Activated CD4-positive, alpha-beta T cell treated with anti-CD3 and anti-CD28 coated beads for 36 hours (primary cell): ENCODE measurements at places on chromosomes 1 and 21.
A peak's percentile ranks its signal among the peaks of the same experiment; 100 is the strongest.

- peak; percentile 77 for DNase-seq
Observed at GRCh38 chr21:45768011-45768739, 124.7 kb downstream of the PCBP3 start.

GRCh38 chr1:113170519-113170918 is 97.5 kb downstream of the LRIG2 start:
- DNase-seq, result no peak

- DNase-seq, result peak; percentile 90
Observed at GRCh38 chr1:33180911-33181890, 642 bp downstream of the TRIM62 start.

- peak; percentile 19 for DNase-seq
Observed at GRCh38 chr1:2391931-2392509, 379 bp downstream of the RER1 start.

DNA sequence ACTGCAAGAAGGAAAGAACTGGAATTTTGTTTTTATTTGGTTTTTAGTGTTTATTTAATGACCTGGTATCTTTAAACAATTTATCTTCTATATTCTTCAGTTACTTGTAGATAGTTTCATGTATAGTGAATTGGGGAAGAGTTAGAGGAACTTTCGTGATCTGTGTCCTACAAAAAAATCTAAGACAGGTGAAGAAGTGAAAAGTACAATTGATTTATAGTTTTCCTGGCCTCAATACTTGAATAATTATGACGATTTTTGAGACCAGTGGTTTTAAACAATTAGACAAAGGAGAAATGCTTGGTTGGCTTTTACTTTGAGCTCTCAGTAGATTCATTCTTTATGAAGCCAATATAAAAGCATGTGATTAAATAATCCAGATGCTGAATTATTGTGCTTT is 7.5 kb downstream of the MIER1 start:
- DNase-seq, result no peak

DNA sequence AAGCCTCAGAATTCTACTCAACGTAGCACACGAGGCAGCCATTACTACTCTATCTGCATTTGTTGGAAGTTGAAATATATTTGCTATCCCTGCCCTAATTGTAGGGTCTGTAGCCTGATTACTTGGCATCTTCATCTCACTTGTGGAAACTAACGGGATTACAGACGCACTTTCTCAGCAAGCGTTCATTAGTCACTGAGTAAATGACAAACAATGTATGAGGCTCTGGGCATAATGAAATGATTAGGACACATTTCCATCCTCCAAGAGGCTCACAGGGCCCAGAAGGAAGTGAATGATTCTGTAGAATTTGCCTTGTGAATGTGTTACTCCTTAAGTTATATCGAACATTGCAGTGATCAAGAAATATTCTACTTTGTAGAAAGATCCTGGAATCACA is 78.1 kb downstream of the KIF26B start:
- DNase-seq, result no peak

DNA sequence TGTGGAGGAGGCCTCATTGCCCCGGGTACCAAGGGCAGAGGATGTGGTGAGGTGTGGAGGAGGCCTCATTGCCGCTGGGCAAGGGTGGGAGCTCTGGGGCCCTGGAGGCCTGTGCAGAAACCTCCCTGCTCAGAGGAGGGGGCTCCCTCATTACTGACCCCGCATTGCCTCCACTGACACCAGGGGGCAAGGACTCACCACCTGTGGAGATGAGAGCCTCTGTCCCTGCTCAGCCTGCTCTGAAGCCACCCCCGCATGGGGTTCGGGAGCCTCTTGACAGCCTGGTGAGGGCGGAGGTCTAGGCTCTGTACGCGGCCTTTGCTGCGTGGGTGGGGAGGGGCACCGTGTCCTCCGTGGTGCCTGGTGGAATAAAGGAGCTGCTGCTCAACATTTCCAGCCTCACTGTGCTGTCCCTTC is 95.0 kb upstream of the COL6A1 start:
- DNase-seq, result peak; percentile 62

DNA sequence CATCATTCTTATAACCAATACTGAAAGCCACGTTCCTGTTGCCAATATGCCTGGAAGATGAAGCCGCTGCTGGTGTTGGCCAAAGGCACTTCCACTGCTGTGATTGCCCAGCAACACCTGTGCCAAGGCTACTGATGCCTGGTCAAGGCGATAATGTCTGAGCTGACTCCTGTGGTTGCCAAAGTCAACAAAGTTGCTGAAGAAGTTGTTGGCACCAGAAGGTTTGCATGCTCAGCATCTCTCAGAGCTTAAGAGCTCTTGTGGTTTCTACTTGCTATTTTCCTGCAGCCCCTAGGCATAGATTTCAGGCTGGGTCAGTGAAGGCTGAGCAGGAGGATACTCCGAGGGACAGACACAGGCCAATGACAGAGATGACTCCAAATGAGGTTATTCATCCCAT is 63.4 kb upstream of the RAB3GAP2 start:
- DNase-seq, result no peak

DNA sequence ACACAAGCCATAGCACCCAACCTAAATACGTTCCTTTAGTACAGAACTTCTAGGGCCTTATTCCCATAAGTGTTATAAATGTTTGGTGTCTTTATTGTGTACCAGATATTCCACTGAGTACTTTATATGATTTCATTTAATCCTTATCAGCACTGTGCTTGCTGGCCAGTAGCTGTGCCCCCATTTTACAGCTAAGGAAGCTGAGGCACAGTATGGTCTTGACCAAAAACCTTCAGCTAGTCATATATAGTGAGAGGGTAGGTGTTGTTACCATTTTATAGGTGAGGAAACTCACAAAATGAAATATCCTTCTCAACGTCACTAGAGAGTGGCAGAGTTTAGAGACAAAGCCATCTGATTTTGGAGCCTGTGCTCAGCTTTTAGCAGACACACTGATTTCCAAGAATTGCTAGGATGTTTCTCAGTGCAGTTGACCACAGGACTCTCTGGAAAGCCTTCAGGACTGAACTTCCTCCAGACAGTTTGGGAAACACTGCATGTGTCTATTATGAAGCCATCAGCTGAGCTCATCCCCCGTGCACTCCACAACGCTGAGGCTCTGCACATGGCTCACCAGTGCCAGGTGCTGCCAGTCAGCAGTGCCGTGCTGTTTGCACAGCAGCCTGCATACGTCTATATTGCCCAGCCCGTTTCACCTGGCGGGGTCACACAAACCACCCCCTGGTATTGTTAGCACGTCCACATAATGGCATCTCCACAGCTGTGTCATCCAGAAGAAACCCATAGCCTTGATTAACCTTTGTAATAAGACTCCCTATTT is 15.4 kb downstream of the NPPA start:
- no peak for DNase-seq

DNA sequence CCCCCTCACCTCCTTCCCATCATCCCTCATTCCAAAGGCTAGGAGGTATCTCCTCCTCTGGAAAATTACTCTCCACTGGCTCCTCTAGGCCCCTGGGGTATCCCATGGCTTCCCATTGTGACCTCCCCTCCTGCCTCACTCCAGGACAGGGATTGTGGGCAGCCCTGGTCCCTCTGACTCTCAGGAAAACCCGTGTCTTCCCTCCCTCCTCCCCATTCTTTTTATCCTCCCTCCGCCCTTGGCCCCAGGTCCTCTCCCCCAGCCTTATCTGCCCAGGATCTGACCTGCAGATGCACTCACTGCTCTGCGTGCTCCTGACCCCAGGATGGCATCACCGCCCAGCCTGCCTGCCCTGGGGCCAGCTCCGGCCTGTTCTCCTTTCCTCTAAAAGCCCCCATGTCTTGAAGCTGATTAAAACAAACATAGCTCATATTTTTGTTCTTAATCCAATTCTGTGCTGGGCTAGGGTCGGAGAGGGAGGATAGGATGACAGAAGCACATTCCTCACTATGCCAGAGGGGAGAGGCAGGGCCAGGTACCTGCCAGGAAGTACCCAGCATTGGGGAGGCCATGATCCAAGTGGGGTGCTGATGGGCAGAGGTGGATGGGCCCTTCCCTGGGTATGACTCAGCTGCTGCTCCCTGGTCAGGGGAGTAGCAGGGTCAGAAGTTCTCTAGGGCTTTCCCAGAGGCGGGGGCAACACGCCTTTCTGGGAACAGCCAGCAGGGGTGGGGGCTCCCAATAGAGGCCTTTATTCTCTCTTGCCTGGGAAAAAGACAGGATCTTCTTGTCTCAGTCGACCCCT is 13.8 kb upstream of the UBL4B start:
- DNase-seq, result no peak

- DNase-seq, result no peak
Observed at GRCh38 chr1:219427989-219428388, 184.9 kb downstream of the ZC3H11B start.

GRCh38 chr21:42411197-42411869 is 7.6 kb downstream of the UBASH3A start:
- peak; percentile 80 for DNase-seq

DNA sequence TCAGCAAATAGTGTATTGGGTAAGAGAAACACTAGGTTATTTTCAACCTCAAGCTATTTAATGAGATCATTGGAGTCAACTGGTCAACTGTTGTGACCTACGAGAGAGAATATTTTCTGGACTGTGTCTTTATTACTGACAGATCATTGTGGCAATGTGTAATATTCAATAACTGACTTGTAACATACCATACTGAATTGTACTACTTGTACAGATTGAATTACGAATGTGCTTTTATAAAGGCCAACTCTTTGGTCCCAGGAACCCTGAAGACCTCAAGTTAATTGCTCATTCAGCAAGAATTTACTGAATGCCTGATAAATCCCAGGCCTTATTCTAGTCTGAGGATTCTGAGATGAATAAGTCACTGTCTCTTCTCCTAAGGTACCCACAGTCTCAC is 56.1 kb upstream of the CAMK1G start:
- no peak for DNase-seq

GRCh38 chr1:115829947-115830346 is 11.0 kb downstream of the NHLH2 start:
- no peak for DNase-seq

- no peak for DNase-seq
Observed at GRCh38 chr1:212567638-212568037, 40.9 kb upstream of the ATF3 start.

- DNase-seq, result no peak
Observed at GRCh38 chr1:187042538-187042937, 213.8 kb downstream of the PLA2G4A start.

DNA sequence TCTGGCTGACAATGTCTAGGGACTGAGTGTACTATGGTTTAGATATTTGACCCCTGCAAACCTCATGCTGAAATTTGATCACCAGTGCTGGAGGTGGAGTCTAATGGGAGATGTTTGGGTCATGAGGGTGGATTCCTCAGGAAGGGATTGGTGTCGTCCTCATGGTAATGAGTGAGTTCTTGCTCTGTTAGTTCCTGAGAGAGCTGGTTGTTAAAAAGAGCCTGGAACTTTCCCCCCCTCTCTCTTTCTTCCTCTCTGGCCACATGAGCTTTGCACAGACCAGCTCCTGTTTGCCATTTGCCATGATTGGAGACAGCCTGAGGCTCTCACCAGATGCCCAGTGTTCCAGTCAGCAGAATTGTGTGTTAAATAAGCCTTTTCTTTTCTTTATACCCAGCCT is 36.6 kb upstream of the CNIH3 start:
- DNase-seq, result no peak

- DNase-seq, result no peak
Observed at GRCh38 chr1:245788886-245789285, 634.1 kb downstream of the KIF26B start.

- no peak for DNase-seq
Observed at GRCh38 chr1:160860840-160861505, 1.7 kb downstream of the CD244 start.

DNA sequence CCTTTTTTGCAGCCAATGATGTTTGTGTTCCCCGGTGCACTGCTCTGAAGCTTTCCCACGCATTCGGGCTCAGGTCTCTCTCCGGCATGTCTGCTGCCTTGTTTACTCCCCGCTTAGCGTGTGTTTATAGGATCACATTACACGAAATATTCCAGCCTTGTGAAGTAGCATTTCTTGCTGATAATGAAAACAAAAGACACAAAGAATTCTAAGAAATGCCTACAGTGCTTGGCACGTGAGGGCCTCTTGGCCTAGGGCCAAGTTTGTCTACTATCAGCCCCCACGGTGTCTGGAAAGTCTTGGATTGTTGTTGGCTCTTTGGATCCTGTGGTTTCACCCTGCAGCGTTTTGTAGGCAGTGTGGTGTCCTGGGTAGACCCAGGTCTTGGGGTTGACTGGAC is 11.2 kb upstream of the GSTM4 start:
- no peak for DNase-seq

DNA sequence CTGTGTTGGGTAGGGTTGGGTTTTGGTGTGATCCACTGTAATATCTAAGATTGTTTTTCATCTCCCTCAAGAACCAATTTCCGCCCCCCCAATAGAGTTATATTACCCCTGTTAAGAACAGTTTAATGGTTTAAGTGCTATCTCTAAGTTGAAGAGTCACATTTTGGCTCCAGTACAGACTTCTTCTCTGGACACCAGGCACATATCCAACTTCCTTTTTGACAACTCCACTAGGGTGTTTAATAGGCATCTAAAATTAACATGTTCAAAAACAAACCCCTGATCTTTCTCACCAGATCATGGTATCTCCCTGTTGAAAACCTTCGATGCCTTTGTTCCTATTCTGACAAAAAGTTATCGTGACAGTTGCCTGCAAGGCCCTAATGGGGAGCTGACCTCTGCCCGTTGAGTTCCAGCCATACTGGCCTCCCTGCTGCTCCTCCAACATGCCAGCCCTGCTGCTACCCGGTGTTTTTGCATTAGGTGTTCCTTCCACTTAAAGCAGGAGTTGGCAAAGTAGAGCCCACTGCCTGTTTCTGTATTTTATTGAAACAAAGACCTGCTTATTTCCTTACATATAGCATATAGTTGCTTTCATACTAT is 18.6 kb downstream of the USP24 start:
- no peak for DNase-seq

DNA sequence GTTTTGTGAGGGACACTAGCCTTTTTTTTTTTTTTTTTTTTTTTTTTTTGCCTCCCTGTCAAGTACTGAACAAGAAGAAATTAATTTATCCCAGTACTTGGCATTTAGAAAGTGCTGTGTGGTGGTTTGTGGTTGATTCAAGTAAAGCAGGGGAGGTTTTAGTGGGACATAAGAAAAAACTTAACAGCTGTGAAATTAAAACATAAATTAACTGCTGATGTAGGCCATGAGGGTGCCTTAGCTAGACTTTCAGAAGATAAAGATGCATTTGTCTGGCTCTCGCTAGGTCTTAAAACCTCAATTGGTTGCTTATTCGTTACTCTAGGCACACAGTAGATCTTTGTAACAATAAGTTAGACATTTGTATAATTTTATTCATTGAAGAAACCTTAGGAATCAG is 52.3 kb downstream of the SPATA46 start:
- no peak for DNase-seq

DNA sequence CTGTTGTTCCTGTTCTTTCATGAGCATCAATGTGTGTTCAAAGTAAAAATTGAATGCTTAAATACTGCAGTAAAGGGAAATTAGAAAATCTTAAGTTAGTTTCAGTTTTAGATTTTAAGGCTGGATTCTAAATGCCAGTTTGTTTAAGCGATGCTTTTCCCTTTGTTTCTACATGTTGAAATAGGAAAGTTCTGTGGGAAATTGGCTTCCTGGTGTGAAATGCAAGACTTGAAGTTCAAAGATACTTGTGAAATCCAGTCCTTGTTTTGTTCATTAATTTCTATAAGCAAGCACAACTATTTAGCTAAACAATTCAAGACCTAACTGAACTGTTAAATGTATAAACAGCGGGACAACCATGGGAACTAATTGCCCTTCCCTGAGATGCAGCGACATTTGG is 149.1 kb downstream of the LYPLAL1 start:
- no peak for DNase-seq

GRCh38 chr1:234961456-234962339 is 166.9 kb downstream of the TOMM20 start:
- peak; percentile 39 for DNase-seq

- DNase-seq, result no peak
Observed at GRCh38 chr1:10250663-10251062, 40.3 kb downstream of the KIF1B start.

- no peak for DNase-seq
Observed at GRCh38 chr1:1680031-1680911, 12.3 kb downstream of the SLC35E2B start.
